ENCODE measurements at places on chromosomes 6 and 20.

DNA sequence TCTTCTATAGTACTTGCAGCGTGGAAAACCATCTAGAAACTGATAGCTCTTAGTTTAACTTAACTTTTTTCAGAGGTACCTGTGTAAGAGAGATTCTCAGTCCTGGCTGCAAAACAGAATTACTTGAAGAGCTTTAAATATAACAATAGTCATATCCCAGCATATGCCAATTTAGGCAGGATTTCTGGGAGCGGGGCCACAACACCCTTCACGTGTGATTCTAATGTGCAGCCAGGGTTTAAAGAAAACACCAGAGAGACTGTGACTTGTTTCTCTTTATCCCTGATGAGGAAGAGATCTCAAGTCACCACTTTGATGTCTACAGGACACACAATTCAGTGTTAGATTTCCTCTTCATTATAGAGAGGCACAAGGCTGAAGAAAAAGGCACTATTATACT is 103.7 kb downstream of the PDSS2 start:
- DNase-seq, result no peak

- no peak for DNase-seq
These were observed 64.3 kb downstream of the ZBTB2 start for GRCh38 chr6:151327101-151327500.

DNA sequence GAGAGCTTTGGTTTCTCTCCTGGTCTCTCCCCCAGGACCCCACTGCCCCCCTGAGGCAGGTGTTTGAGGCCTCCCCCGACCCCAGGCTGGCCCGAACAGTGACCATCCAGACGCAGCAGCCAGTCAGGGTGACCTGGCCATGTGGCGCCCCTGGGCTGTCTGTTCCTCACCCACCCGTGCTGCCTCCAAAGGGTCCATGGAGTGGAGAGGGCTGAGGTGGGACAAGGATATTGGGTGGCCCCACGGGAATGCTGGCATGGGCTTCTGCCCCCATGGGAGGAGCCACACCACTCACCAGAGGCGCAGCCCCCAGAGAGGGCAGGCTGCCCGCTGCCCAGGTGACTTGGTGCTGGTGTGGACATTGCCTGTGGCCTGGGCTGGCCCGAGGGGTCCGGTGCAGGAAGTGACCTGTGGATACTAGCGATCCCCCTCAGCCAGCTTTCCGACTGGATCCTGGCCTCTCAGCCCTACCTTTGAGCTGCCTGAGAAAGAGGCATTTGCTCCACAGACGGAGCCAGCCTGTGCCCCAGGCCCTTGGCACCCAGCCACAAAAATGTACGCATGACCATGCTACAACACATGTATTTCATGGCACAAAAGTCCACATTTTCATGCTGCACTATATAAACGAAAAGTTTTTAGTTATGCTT is 50.8 kb downstream of the BCAS4 start:
- no peak for DNase-seq

DNA sequence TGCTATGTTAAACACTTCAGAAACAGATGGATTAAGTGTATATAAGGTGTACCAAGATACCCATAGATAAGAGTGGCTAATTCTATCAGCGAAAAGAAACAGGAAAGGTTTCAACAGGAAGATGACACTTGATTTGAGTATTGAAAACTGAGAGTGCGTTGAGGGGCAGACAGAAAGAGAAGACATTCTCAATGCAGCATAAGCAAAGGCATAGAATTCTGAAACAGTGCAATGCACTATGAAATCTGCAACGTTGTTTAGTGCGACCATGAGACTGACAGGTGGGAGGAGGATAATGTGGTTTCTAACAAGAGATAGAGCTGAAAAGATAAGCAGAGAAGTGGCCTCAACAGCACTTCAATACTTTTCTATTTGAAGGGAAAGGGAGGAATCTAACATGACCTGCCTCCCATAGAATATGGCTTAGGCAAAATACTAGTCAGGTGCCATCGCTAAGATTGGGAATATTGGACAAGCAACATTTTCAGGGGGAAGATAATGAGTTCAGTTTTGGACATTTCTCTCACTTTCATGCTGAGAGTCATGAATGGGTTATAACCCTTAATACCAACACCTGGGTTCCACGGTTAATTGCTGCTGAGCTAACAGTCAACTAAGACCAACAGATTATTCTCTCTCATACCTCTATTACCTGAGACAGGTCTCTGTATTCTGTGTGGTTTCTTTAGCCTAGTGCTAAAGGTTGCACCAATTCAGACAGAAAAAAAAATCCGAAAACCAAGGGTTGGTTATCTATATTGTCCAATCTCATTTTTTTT is 312.9 kb upstream of the ARID1B start:
- no peak for DNase-seq

GRCh38 chr6:64580346-64580745 is 944.7 kb downstream of the PHF3 start:
- no peak for DNase-seq

DNA sequence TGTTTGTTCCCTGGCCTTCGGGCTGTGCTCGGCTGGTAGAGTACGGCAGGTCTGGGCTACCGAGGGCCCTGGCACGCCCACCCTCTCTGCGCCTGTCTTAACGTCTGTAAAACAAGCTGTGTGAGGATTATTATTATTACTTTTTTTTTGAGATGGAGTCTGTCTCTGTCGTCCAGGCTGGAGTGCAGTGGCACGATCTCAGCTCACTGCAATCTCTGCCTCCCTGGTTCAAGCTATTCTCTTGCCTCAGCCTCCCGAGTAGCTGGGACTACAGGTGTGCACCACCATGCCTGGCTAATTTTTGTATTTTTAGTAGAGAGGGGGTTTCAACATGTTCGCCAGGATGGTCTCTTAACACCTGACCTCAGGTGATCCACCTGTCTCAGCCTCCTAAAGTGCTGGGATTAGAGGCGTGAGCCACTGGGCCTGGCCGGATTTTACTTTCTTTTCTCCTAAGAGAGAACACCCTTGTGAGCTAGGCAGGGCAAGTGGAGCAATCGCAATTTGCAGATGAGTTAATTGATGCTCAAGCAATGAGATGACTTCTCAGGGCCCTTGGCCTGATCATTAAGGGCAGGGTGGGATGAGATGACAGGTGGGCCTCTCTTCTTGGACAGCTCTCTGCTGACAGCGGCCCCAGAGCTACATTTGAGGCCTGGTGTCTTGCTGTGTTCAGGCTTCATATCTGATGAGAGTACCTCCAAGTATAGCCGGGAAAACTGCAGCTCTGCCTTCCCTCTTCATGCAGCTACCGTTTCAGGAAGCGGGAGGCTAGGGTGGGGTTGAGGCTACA is 859 bp upstream of the SMIM29 start:
- DNase-seq, result no peak

DNA sequence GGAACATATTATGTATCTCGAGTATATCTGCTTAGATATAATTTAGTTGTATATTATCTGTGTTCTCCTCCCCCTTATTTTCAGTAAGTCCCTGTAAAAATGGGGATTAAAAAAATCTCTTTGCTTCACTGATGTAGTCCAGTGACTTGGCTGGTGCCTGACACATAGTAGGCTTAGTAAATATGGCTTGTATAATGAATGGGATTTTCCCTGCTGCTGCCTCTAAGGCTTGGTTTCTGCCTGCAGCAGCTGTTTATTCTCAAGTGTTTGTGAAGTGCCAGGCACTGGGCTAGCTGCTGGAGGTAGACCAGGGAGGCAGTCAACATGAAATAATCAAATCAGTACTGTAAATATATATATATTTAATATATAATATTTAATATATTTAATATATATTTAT is 1.6 kb upstream of the ZFP64 start:
- DNase-seq, result no peak

- peak; percentile 72 for DNase-seq
These were observed 27.8 kb downstream of the ASIP start for GRCh38 chr20:34268851-34269636.

- peak; percentile 80 for DNase-seq
These were observed 158.9 kb downstream of the TBXT start for GRCh38 chr6:166008441-166009369.

GRCh38 chr20:13839421-13840092 is 54.7 kb downstream of the NDUFAF5 start:
- DNase-seq, result no peak

GRCh38 chr6:2579804-2580570 is 170.7 kb downstream of the MYLK4 start:
- no peak for DNase-seq

- peak; percentile 48 for DNase-seq
These were observed 332.0 kb downstream of the HAO1 start for GRCh38 chr20:7608250-7608649.

- no peak for DNase-seq
These were observed 96.5 kb downstream of the PLEKHG1 start for GRCh38 chr6:150696190-150696589.

DNA sequence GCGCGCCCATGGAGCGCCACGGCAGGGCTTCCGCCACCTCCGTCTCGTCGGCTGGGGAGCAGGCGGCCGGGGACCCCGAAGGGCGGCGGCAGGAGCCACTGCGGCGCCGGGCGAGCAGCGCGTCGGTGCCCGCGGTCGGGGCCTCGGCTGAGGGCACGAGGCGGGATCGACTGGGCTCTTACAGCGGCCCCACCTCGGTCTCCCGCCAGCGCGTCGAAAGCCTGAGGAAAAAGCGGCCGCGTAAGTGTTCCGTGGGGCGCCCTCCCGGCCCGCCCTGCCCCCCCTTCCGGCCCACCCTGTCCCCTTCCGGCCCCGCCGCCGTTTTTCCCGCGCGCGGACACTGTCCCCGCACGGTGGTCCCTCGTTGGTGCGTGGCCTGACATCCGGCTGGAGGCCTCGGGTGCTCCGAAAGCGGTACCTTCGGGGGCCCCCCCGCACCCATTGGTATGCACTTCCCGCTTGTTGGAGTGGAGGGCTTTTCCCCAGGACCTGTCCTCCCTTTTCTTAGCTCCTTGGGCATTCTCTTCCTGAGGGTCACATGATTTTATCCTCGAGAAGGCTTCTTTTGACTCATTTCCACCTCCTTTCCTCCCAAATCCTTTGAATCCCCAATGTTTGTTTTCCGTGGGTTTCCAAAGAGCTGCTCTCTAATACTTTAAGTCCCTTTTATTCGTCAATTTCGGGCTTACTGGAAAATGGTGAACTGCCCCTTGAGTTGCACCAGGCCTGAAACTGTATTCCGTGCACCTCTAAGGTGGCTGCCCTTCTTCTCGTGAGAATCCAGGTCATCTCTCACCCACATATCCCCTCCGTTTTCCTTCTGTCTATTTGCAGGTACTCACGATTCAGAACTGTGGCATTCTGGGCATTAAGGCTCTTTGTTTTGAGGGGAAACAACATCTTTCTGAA is 556 bp downstream of the PANK2 start:
- no peak for DNase-seq

DNA sequence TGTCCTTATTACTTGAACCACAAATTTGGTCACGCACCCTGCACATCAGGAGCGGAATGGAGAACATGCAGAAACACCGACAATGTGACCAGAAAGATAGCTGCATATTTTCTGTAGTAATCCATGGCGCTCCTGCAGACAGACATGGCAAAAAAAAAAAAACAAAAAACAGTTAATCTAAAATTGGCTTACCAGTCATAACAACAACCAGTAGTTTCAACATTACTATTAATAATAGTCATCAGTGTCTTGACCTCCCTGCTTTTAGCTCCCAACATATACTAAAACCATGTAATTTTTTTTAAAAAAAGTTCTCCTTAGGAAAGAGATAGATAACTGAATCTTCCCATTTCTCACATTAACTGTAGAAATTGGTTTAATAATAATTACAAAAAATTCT is 6.8 kb downstream of the CGA start:
- DNase-seq, result no peak

DNA sequence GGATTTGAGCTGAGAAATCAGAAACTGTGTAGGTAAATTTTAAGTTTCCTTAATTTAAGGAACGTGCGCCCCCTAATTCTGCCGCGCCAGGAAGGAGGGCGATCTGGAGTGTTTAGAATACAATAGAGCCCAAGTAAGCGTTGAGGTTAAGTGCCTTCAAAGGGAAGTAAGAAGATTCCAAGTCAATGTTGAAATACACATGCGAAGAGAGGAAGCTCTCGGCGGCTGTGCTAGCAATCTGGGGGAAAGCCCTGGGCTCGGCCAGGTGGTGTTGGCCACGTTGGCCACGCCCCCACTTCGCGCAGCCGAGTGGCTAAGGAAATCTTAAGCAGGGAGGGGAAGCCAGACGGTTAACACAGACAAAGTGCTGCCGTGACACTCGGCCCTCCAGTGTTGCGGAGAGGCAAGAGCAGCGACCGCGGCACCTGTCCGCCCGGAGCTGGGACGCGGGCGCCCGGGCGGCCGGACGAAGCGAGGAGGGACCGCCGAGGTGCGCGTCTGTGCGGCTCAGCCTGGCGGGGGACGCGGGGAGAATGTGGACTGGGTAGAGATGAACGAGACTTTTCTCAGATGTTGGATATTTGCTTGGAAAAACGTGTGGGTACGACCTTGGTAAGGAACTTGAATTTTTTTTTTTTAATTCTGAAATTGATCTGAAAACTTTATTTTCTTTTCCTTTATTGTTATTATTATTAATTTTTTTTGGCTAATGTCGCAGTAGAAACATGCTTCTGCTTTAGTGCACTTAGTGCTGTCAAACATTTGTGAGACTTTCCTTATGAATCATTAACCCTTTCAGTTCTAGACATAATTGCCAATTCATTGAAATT is at the start of gene PRDM1:
Gene PRDM1 (plus strand): TSS at position 353 of the 830 bp plus-strand sequence. CDS start 218 bp downstream, at position 571.
- peak; percentile 96 for DNase-seq

- DNase-seq, result no peak
These were observed 81.6 kb downstream of the EPB41L2 start for GRCh38 chr6:130981409-130981808.

DNA sequence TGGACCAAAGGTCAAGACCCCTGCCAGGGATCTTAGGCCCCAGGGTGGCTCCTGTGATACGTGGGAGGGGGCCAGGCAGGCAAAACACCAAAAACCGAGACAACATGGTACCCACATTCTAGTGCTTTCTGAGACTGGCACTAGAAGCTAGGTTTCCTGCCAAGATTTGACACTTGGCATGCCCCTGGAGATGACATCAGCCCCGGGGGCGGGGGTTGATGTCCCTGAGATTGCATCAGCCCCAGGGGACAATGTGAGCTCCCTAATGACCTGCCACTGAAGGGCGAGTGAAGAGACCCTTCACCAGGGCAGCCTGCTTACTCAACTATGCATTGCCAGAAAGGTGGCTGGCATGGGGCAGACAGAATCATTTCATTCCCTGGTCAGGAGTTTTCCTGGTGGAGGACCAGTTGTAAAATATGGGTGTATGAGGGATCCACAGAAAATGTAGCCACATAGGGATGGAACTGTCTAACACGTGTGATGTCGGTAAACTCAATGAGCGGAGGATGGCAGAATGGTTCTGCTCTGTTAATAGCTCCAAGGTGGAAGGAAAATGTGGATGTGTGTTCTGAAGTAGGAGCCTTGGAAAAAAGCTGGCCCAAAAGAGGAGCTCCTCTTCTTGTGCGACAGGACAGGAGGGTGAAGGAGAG is 219.7 kb downstream of the UNC5CL start:
- DNase-seq, result peak; percentile 51

GRCh38 chr6:109488001-109488400 is 5.0 kb upstream of the ZBTB24 start:
- no peak for DNase-seq

Data from islet precursor cell (in vitro differentiated cells).